Osteoblast (primary cell): ENCODE measurements at places on chromosomes 12 and 14. TPM values are rescaled to one million over a fixed set of nuclear protein-coding genes. Genes with fewer than 3 reads are reported as not detected.
A peak's percentile ranks its signal among the peaks of the same experiment; 100 is the strongest.

DNA sequence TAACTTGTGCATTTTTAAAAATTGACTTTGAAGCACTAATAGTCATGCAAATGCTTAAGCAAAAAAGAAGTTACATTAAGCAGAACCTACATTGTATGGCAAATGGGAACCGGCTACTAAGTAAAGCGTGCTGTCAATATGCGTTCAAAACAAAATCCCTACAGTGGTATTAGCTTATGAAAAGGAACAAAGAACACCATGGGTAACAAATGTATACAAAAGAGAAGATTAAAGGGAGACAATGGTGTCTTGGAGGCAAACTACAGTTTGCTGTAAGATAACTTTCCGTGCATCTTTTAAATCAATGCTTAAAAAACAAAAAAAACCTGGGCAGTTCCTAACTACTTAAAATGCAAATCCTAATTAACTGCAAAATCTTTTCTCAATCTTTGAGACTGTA is 10.5 kb downstream of the CDK2AP1 start:
- no peak for DNase-seq

PRB2 gene
- not detected in 2 replicates for total RNA-seq

- no peak for DNase-seq
These were observed 29.4 kb downstream of the CCER1 start for GRCh38 chr12:90925562-90925961.

DNA sequence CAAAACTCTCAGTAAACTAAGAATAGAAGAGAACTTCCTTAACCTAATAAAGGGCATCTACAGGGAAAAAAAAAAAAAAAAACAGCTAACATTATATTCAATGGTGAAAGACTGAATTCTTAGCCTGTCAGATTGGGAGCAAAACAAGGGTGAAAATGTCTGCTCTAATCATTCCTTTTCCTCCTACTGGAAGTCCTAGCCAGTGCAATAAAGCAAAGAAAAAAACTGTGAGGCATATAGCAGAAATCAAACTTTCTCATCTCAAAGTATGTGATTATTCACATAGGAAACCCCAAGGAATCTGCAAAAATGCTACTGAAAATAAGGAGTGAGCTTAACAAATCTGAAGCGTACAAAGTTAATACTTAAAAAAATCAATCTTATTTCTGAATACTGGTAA is 170.7 kb downstream of the NUAK1 start:
- no peak for DNase-seq

AGAP2 gene
- 0.29 and 0.72 TPM in 2 replicates for total RNA-seq

DNA sequence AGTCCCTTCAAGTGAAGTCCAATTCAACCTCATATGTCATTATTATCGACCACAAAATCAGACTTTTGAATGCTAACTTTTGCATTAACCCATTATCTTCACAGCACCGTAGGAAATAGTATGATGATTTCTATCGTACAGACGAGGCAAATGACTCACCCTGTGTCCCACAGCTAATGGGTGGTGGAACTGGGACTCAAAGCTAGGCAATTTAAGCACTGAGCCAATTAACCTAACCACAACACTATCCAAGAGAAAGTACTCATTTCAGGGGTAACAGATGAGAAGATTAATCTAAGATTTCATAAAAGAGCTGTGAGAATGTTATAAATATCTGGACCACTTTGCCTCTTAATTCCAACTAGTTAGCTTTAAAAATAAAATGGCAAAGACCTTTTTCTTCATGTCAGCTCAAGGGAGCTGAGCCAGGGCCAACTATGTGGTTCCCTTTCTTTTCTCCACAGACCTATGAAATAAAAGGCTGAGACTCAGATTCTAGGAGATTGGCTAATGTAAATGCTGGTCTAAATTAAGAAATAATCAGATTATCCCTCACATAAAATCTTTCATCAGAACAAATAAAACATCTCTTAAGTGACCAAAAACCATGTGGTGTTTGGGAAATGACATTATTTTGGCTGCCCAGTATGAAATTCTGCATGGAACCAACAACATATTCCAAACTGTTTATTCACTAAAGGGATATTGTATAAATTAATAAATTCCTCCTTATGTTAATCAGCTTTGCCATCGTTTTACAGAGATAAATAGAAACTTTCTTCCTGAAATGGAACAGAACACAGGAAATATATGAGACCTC is 4.9 kb downstream of the PTGER2 start:
- DNase-seq, result peak; percentile 38

GRCh38 chr14:104665657-104666522 is 23.5 kb upstream of the INF2 start:
- DNase-seq, result peak; percentile 86

DNA sequence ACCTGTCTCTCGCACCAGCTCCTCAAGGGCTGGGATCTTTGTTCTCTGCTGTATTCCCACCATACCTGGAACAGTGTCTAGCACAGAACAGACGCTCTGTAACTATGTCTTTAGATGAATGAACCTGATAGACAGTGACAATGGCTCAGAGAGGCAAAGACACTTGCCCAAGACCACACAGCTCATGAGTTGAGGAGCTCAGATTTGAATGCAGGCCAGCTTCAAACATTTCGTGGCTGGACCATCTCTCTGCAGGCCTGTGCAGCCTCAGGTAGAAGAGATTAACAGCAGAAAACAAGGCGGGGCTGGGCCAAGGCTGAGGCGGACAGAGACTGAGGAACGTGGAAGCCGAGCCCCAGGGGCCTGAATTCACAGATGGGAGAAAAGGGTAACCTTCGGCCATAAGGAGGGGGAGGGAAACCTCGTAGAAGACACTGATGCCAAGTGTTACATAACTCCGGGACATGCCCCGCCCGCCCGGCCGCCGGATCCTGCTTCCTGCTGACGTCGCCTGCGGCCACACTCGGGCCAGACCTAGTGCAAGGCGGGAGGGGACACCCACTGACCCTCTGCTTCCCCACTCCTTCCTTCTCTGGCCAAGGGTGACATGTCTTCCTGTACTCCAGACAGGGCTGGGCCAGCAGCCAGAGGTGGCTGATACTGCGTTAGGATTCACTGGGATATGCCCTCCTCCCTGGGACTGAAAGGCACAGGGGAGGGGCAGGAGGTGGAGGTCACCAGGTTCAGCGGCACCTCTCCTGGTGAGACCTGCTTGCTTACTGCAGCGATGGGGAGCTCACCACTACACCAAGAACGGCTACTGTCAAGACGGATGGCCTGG is 86.8 kb downstream of the RFLNA start:
- DNase-seq, result peak; percentile 97

GRCh38 chr12:52691076-52691840 is 11.1 kb upstream of the KRT1 start:
- DNase-seq, result no peak

TAS2R7 gene
- not detected in 2 replicates for total RNA-seq

BMP4 gene
- total RNA-seq, result 6.8 and 7.6 TPM in 2 replicates

- no peak for DNase-seq
These were observed 3.2 kb upstream of the NUMB start for GRCh38 chr14:73461478-73462047.

DNA sequence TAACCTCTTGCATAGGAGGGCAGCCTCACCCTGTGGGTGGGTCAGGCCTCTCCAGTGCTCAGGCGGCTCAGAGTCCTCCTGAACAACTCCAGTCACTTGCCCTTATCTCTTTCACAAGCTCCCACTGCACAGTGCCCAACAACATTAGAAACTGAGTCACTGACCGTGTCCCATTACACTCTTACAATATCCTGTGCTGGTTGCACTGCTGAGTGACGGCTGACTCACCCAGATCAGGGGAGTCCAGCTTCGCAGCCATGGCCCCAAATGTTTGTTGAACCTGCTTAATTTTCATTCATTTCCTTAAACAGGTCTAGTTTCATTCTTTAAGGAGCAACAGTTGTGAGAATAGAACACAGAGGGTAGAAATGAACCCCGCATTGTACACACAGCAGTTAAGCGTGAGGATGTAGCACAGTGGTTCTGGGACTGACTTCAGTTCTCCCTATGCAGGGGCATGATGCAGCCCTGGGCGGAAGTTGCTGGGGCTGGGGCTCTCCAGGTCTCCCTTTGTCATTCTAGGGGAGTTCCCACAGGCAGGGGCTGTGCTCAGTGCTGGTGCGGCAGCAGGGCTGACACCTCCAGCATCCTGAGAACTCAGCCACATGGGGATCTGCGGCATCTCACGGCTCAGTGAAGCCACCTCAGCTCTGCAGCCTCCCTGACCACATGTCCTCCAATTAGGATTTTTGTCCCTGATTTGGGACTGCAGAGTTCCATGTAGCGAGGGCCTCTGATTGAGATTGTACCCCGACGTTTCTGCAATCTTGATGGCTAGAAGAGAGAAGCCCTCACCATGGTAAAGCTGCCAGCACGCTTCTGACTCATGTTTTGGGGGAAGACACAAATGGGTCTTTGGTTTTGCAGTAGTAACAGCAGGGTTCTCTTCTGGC is 16.1 kb downstream of the GPR68 start:
- peak; percentile 90 for DNase-seq

GRCh38 chr14:55884819-55885218 is 233.4 kb upstream of the PELI2 start:
- DNase-seq, result no peak

GRCh38 chr12:68400226-68400829 is 68.2 kb upstream of the MDM1 start:
- DNase-seq, result no peak
